ENCODE measurements at places on chromosomes 5 and 9.
A peak's percentile ranks its signal among the peaks of the same experiment; 100 is the strongest.

DNA sequence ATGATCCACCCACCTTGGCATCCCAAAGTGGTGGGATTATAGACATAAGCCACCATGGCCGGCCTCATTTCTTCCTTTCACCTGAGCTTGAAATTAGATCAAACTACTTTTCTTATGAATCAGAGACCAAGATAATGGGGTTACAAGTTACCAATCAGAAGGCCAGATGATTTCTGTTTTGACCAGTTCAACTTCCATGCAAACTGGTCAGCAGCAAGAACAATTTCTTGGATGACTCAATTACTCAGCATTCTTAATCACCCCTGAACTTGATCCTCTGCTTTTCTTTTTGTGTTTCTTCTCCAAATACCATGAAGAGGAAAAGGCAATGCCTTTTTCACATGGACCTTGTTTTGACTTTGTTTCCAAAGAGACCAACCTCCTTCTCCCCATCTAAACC, 10.0 kb upstream of the PLIN2 start:
- no peak for DNase-seq

GRCh38 chr5:142934051-142934762, 164.0 kb downstream of the ARHGAP26 start:
- no peak for DNase-seq

DNA sequence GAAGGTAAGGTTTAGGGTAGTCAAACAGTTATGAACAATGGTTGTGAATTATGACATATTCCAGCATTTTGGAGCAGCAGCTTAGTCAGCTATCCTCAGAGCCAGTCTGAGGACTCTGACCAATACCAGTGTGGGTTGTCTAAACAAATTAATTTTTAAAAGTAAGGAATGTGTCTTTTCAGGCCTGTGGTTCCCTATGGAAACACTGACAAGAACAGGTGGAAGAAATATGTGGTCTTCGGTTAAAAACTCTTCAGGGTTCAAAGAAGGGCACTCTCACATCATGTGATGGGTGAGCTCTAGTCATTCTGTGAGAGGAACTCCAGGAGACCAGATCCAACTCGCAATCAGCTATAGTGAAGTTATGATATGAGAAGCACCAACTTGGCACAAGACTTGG, 33.5 kb upstream of the ALDOB start:
- DNase-seq: no peak

DNA sequence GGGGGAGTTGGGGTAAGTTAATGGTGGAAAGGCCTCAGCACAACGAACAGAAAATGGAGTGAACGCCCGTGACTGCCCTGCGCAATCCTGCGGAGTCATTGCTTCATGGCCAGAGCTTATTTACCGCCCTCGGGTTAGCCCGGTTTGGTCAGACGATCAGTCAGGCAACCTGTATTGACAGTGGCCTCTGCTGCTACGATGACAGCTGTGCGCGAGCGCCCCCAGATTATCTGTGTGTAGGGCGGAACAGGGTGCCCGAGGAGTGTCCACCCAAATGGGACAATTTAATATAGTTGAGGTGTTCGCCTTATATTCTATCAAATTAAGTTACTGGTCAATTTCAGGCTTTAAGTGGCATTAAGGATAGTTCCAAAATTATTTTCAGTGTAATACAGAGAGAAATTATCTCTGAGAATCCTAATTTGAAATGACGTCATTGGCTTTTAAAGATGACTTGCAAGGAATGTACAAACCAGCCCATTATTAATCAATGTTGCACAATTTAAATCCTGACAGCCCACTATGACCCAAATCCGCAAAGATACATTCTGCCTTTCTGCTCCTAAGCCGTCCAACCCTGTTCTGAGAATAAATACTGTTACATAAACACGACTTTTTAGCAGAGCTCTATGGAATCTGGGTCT, 879 bp upstream of the UBQLN1 start:
- peak; percentile 14 for DNase-seq

- no peak for DNase-seq
Measured at GRCh38 chr9:122333169-122333808, 37.5 kb upstream of the PTGS1 start.
